ENCODE measurements at places on chromosomes 6 and 20.

- no peak for DNase-seq
These were observed 104.4 kb upstream of the ADGRF4 start for GRCh38 chr6:47593979-47594378.

DNA sequence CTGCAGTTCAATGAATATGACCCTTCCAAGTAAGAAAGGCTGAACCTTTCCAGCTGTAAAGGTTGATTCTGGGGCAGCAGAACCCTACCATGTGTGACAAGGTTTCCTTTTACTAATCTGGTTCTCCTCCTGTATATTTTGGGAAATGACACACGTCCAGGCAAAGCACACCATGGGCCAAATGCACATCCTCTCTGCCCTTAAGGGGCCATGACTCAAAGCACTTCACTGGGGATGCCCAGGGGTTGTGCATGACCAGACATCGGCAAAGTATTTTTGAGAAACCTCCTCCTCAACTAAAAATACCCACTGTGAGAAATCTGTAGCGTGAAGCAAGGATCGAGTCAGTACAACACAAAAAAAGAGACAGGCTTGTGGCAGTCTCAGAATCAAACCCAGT lies 174.7 kb downstream of the BACH2 start:
- DNase-seq = peak; percentile 17

GRCh38 chr20:35240083-35240810 lies 13.8 kb downstream of the MMP24 start:
- DNase-seq = no peak

DNA sequence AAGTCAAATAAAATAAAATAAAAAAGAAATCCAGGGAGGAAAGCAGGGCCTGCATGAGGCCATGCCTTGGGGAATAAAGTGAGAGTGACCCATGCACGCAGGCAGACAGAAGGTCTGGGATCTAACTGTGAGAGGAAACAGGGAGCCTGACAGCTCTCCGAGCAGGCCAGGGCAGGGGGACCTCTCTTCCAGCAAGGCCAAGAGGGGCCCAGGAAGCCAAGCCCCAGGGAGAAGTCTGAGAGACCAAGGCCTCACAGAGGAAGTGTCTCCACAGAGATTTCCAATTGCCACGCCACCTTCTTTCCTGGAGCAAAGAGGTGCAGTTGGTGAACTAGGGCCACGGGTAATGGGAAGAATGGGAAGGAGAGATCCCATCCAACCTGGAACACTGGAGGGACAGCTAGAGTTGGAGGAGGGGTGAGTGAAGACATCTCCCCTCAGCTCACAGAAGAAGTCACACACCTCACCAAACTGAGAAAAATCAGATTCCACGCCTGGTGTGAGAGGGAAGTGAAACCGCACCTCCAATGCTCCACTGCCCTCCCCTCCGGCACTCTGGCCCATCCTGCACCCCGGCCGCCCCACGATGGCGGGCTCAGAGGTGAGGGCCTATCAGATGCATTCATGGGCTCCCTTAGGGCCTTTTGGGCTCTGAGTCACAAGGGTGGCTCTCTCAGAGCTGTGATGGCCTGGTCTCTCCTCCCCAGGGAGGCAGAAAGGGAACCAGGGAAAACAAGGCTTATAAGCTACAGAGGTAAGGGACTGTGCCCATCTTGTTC lies 25.1 kb upstream of the TAF8 start:
- no peak for DNase-seq

DNA sequence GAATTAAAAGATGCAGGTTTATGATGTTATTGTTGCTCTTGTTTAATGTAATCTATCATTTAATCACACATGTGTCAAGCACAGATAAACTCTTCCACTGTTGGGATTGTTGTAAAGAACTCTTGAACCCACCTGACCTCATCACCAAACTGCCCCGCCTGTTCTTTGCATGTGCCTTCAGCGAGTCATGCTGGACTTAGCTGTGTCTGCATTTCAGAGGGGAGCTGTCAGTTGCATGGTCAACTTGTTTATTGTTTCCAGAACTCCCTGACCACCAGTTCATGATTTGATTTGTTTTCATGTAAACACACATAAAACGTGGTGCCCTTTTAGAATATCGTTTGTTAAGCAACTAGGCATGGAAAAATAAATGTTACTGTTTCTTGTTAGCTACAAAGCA lies 93.6 kb downstream of the KHDC1L start:
- peak; percentile 33 for DNase-seq

GRCh38 chr20:58749979-58750378 lies 57.4 kb downstream of the NPEPL1 start:
- no peak for DNase-seq

DNA sequence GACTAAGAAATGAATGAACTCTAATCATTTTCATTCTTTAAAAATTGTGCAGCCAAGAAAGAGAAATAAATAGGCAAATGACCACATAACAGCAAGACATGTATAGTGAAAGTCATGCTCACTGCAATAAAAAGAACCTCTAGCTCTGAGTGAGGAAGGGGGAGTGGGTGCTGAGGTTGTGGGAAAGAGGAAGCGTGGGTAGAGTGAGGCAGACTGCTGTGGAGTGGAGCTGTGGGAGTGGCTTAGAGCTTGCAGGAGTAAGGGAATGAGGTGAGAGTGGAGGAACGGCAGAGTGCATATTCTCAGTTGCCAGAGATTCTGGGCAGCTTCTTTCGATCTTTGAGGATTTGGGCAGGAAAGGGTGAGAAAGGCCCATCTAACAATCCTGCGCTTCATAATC lies 10.4 kb downstream of the DEFB129 start:
- DNase-seq = no peak

DNA sequence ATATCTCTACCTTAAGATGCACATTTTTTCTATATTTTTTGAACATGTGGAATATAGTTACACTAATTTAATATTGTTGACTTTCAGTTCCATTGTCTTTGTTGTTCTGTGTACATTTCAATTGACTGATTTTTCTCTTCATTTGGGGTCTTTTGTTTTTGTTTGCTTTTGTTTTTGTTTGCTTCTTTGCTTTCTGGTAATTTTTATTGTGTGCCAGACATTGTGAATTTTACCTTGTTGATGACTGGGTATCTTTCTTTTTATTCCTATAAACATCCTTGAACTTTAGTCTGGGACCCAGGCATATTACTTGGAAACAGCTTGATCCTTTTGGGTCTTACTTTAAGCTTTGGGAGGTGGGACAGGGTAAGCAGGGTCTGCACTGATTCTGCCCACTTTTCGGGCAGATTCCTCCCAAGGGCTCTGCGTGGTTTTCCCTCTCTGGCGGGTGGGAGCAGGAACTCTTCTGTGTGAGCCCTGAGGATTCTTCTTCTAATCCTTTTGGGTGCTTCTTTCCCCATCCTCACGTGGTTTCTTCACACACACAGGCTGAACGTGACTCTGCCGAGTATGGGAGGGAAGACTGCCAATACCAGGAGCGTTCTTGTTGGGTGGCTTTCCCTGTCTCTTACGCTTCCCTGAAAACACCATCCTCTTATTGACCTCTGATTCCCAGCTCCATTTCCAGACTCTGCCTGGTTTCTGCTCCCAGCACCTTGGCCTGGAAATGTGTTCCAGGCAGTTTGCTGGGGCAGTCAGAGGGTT lies 200.5 kb downstream of the ARID1B start:
- DNase-seq = peak; percentile 51

- no peak for DNase-seq
These were observed 7.6 kb downstream of the PRND start for GRCh38 chr20:4729265-4729664.

DNA sequence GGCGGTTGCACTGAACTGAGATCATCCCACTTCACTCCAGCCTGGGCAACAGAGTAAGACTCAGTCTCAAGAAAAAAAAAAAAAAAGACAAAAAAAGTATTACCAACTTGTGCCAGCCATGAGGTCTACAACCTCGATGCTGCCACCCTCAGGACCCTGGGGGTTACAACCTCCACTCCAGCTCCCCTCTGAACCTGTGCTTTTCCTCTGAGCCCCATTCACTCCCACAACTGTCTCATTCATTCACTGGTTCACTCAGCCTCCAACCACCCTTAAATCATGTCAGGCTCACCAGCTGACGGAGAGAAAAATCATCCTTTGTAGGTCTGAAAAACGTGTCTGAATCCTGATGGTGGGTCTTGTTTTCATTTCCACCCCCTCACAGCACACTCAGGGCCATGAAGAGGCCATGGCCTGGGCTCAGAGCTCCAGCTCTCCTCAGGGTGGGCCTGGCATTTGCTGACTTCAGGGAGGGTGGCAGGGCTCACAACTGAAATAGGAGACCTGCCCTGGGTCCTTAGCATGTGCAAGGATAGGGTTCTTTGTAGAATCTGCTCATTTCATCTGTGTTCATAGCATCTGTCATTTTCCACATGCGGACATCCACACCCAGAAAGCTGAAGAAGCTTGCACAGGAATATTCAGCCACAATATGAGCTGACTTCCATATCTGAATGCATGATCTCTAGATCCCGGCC lies 1.9 kb upstream of the ULBP1 start:
- peak; percentile 17 for DNase-seq

GRCh38 chr6:25267662-25268061 lies 11.5 kb upstream of the CARMIL1 start:
- DNase-seq = no peak

GRCh38 chr20:58003525-58003924 lies 224.9 kb downstream of the ANKRD60 start:
- DNase-seq = no peak

DNA sequence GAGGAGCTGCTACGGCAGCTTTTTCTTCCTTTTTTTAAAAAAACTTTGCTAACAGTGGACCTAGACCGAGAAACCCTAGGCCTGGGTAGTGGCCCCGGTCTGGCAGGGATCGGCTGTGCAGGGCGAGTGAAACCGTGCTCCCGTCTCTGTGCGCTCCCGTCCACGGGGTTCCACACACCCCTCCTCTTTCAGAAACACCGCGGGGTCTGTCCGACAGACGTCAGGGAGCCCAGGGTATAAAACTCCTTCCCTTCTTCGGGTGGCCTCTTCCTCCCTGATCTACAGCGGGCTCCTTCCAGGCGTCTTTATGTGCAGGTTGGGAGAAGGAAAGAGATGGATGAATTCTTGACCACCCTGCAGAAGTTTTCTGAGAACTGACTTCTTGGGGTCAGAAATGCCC lies 27.1 kb upstream of the SMOC2 start:
- no peak for DNase-seq

DNA sequence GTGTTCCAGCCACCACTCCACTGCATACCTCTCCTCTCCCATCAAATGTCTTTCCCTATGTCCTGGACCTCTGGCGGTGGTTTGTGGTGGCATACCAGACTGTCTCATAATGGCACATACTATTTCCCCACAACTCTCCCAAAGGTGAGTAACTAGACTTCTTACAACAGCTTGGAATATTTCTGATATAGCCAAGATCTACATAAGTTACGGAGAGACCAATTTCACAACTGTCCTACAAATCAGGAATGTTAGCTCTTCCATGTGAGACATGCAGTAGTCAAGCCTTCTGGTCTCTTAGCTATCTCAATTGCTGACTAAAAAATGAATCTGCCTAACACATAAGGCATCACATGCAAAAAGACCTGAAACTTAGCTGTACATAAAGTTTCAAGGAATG lies 588.9 kb downstream of the RNF144B start:
- no peak for DNase-seq

- no peak for DNase-seq
These were observed 16.8 kb downstream of the MRAP2 start for GRCh38 chr6:84050408-84050807.

DNA sequence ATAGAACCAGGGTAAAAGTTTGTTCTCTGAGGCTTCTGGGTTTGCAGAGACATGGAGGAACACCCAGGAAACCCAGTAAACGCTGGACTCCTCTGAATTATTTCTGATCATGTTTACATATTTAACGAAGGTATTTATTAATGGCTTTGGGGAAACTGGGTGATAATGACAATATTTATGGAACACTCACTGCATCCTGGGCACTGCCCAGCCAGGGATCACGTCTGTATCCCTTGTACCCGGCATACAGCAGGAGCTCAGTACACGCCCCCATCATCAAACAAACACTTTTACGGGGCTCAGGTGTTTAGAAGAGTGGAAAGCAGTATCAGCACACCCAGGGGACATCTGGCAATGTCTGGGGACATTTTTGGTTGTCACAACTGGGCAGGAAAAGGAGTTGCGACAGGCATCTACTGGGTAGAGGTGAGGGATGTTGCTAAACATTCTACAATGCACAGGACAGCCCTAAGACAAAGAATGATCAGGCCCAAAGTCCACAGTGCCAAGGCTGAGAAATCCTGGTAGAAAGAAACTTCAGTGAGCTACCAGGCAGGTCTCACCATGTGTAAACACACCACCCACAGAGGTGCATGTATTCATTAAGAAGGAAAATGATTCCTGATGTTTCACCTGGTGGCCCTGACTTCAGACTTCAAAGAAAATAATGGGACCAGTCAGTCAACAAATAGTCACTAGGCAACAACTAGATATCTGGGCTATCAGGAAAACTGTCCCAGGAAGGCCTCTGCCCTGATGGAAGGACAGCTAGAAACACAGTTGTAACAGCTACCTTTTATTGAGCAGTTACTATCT lies 35.3 kb downstream of the ZMYND8 start:
- DNase-seq = peak; percentile 55

DNA sequence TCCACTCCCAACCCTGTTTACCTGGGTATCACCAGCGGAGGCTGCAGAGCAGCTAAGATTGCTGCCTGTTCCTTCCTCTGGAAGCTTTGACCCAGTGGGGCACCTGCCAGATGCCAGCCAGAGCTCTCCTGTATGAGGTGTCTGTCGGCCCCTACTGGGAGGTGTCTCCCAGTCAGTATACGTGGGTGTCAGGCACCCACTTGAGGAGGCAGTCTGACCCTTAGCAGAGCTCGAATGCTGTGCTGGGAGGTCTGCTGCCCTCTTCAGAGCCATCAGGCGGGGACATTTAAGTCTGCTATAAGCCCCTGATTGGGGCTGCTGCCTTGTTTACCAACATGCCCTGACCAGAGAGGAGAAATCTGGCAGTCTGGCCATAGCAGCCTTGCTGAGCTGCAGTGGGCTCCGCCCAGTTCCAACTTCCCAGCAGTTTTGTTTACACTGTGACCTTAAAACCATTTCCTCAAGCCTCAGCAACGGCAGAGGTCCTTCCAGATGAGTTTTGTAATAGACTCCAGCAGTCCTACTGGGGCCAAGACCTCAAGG lies 2.8 kb downstream of the RAET1E start:
- no peak for DNase-seq

GRCh38 chr6:119110601-119111548 lies 32.4 kb upstream of the FAM184A start:
- DNase-seq = peak; percentile 61

DNA sequence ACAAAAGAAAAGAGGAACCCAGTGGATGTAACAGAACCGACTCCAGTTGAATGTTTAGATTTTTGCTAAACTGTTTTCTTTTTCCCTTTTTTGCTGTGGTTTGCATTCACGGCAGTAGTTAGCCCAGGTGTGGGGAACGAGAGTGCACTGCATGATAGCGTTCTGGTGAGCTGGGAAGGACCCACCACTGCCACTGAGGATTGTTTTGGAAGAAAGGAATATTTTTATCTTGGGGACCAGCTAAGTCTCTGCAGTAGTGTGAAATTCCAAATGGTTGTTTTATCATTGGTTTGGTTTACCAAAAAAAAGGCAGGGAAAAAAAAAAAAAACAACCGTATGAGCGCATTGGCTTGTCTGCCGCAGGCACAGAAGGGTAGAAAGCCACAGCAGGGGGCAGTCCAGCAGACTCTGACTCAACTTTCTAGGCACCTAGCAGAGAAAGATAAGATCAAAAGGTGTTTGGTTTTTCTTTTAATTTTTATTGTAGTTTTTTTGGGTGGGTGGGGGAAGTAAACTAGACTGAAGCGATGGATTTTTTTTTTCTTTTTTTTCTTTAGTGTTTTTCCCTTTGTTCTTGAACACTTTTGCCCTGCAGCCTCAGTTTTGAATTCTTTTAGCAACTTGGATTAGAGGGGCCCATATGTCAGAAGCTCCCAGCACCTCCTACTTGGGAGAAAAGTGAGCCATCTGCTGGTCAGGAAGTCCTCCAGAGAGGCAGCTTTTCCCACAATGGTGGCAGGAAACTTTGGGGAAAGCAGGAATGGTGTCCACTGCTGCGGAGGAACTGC lies 13.5 kb upstream of the RAB5IF start:
- no peak for DNase-seq
